IPS DF 19.7 (cell line): ENCODE measurements at places on chromosomes 1 and 21.

DNA sequence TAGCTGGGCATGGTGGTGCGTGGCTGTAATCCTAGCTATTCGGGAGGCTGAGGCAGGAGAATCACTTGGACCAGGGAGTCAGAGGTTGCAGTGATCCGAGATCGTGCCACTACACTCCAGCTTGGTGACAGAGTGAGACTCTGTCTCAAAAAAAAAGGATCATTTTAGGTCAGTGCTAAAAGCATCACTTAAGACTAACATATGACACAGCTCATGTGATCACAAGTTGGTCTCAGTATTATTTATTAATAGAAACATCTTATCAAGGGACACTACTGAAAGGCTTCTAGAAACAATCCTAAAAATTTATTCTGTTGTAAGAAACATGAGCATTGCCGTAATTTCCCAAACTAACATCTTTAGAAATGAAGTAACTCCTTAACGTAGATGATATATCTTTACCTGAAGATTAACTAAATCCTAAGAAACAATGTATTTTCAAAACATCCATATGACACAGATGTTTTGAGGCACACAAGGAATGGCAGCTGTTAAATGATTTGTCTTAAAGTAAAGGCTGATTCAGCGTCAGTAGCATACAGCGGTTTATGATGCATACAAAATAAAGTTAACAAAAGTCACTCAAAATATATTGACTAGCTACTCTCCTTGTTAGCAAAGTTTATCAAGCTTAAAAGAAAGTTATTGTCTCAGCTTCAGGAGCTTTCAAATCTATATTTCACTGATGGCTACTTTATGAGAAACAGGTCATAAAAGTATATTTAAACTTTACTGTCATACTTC, 2.6 kb downstream of the NIBAN1 start:
- no peak for DNase-seq

DNA sequence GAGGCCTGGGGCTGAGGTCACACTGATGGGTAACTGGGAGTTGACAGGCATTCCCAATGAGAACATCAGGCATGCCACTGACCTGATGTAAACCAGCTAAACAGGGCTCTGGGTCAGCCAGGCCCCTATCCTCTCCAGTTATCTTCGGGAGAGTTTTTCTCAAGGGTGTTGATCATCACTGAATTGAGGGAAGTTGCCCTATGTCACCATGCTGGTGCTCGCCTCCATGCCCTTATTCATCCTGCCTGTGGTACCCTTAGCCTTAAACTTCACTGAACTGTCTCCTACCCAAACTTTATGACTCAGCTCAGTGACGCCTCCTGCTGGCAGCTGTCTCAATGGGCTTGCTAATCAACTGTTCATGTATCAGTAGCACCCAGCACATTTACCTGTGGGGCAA, 80.7 kb upstream of the TNR start:
- no peak for DNase-seq

GRCh38 chr1:111602302-111602701, 17.3 kb upstream of the RAP1A start:
- no peak for DNase-seq

DNA sequence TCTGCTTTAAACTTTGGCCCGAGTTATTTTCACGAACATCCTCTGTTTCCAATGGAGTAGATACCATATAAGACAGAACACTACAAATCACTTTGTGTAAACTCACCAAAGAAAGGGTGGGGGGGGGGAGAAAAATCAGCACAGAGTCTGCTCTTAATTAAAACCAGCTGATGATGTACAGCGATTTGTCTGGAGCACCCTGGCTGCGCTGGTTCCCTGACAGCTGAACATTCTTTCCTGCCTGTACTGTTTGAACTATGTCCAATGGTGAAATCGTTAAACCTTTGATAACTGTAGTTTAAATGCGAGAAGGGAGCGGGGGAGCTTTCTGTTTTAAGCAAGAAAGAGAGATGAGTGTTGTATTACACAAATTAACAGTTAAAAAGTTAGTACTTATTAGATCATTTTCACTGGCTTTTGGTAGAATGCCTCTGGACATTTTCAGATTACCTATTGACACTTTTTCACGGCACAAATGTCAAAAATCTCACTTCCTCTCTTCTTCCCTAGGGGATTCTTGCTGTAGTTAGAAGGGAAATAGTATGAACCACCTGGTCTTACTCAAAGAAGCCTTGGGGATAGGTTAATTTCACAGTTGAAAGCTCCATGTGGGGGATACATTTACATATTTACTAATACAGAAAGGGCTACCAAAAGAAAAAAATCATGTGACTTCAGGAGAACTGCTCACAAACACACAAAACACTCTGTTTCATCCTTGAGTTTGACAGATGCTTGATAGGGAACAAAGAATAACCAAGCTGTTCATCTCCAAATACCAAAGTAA, 140.2 kb upstream of the RUNX1 start:
- no peak for DNase-seq

- no peak for DNase-seq
Measured at GRCh38 chr1:7077136-7077535, 291.9 kb downstream of the CAMTA1 start.

DNA sequence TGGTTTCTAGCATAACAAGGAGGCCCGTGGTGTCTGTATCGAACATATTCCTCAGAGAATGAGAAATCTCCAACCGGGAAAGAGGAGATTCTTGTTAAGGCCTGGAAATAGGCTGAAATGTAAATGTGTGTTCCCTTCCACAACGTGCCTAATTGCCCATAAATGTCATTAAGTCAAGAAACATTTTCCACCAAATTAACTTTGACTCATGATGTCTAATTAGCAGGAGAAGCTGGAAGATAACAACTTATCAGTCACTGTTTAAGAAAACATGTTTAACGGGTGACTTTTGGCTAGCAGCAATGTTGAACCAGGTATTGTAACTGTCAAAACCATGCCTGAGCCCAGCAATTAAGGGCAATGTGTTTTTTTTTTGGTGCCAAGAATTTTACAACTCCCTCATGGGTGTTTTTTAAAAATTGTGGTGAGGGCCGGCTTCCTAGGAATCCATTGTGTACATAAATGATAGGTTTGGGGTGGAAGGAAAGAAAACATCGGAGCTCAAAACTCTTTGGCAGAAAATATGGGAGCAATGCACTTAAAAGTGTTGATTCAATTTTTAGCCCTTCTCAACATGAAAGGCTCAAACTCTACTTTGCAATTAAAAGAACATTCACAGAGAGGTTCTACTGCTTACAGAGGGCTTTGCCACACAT, 67.0 kb downstream of the OLIG1 start:
- DNase-seq = no peak

DNA sequence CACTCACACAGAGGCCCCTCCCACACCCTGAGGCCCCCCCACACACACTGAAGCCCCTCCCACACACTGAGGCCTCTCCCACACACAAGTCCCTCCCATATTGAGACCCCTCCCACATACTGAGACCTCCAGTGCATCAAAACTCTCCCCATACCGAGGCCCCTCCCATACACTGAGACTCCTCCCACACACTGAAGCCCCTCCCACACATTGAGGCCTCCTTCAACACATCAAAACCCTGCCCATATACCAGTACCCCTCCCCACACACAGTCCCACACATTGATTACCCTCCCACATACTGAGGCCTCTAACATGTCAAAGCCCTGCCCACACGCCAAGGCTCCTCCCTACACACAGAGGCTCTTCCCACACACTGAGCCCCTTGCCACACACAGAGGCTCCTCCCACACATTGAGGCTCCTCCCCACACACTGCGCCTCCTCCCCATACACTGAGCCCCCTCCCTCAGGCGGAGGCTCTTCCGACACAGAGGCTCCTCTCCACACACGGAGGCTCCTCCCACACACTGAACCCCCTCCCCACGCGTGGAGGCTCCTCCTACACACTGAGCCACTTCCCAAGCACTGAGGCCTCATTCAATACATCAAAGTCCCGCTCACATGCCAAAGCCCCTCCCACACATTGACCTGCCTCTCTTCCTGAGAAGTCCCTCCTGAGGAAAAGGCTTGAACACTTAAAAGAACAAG, 392.3 kb downstream of the CAMTA1 start:
- peak; percentile 48 for DNase-seq

GRCh38 chr1:221776495-221777301, 34.8 kb upstream of the DUSP10 start:
- no peak for DNase-seq

DNA sequence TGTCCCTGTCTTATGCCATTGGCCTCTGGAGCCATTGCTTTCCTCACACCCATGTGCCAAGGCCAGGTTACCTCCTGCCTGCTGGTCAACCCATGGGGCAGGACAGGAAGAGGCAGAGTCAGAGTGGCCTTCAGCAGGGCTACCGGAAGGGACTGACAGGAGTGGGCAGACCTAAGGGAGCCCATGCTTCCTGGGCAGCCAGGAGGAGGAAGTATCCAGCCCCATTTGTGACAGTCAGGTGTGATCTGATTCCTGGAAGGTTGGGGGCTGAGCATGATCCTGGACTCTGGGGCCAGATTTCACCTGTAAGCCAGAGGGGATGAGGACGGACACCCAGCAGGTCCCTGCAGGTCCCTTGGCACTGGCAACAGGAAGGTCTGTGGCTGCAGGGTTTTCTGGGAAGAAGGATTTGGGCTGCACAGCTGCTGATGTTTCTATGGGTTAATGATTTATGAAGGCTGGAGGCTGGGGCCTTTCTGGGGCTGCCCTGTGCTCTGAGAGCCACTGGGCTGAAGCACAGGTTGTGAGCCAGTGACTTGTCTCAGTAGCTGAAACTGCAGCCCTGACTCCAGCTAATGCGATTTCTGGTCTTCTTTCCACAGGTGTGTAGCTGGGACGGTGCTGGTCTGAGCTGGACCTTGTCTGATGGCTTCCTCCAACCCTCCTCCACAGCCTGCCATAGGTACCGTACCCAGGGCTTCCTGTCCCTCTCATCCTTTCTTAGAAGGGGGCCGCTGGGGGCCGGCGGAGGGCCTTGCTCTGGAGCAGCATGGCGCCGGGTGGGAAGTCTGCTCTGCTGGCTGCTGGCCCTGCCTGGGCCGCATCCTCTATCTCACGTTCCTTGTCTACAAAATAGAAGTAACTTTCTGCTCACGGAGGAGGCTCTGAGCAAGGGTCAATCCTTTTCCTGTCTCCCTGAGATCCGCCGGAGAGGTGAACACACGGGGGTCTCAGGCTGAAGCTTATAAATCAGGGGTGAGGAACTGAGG, 40.7 kb downstream of the ARHGEF10L start:
- no peak for DNase-seq

GRCh38 chr1:53460211-53460634, 1.0 kb downstream of the DMRTB1 start:
- DNase-seq = no peak

DNA sequence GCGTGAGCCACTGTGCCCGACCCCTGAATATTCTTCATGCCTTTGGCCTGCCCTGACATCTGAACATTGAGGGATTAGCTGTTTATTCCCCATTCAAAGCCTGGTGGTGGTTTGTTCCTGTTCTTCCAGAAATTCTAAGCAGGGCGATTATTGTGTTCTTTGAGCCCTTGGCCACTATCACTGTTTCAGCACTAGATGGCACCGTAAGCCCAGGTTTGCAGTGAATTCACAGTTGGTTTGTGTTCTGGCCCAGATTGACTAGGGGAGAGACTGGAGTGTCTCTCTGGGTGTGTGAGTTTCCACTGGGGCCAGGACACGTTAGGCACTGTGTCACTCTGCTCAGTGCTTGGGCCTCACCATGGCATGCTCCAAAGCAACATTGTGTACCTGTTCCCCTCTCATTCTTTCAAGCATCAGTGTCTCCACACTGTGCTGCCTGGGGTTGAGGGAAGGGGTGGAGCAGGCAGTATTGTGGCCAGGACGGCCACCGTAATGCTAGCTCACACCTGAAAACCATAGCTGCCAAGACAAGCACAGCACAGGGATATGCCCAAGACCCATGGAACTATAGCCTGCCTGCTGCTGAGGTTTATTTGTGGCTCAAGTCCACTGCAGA, 52.7 kb downstream of the PKN2 start:
- peak; percentile 28 for DNase-seq

- DNase-seq = no peak
Measured at GRCh38 chr1:156165083-156165482, 11.7 kb downstream of the SEMA4A start.

GRCh38 chr1:154714638-154715037, 106.7 kb upstream of the ADAR start:
- no peak for DNase-seq

- DNase-seq = no peak
Measured at GRCh38 chr1:5120559-5120958, 466.1 kb downstream of the AJAP1 start.

DNA sequence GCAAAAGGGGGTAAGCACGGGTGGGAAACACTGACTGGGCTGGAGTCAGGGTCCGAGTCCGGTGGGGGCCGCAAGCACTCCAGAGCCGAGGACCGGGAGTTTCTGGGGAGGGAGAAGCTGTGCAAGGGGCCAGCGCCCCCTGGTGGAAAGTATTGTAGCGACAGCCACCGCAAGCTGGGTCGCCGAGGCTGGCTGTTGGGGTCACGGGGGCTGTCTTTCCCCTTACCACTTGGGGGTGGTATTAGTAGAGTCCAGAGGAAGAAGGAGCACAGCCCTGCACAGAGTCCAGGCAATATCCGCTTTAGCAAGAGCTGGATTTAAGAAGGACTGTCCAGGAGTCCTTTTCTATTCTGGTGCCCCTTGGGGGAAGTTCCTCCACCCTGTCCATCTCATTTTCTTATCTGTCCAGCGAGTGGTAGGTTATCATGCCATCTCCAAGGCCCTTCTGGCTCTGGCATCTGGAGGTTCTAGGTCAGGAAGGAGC, 17.9 kb upstream of the ETV3 start:
- no peak for DNase-seq

- DNase-seq = no peak
Measured at GRCh38 chr1:29653886-29654450, 417.6 kb downstream of the PTPRU start.

GRCh38 chr1:184494929-184495328, 108.1 kb downstream of the C1orf21 start:
- DNase-seq = no peak

GRCh38 chr1:59596432-59596831, 218.3 kb upstream of the HOOK1 start:
- DNase-seq = no peak

DNA sequence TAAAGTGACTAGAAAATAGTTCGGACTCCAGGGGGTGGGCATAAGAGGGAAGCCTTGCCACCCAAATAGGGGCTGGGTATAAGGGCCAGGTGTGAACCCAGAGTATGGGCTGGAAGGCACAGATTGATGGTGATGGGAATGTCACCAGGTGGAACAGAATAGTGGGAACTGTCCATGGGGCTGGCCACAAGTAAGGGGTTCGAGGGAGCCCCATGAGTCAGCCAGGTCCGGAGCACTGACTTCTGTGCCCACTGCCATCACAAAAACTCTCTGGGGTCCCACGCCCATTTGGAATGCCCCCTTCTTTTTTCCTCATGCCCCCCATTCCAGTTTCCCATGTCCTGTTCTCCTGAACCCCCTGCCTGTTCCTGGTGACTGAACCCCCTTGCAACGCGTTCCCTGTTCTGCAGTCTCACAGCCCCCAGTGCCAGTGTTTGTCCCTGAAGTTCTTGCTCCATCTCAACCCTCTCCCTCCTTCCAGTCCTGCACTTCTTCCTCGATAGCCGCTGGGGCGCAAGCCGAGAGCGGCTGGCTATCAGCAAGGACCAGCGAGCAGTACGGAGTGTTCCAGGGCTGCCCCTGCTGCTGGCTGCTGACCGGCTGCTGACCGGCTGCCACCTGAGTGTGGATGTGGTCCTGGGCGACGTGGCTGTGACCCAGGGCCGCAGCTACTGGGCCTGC, 7.9 kb downstream of the TRIM46 start:
- DNase-seq = no peak

GRCh38 chr21:38793926-38794713, 11.6 kb upstream of the ETS2 start:
- no peak for DNase-seq

GRCh38 chr1:246106342-246106763, 400.7 kb downstream of the SMYD3 start:
- DNase-seq = no peak
